DMS153 (cell line): ENCODE measurements at places on chromosomes 12 and 14.

- DNase-seq = no peak
Measured at GRCh38 chr14:64005822-64006221, 153.0 kb downstream of the SYNE2 start.

DNA sequence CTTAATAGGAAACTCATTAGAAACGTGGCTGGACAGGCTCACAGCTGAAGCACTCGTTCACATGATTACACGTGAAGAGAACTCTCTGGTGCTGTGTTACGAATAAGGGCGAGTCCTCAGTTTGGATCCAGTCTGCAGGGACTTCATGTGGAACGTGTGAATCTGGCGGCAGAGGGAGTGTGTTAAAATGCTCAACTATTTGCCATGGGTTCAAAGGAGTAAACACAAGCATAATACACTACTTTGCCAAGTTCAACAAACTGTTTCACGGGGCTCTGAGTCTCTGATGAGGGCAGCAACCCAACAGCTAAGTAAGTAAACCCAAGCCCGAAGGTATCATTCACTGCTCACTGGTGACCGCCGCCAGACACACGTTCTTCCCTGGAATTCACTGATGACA, 42.4 kb downstream of the NUAK1 start:
- no peak for DNase-seq

- DNase-seq = no peak
Measured at GRCh38 chr12:3725388-3726115, 27.4 kb downstream of the CRACR2A start.

DNA sequence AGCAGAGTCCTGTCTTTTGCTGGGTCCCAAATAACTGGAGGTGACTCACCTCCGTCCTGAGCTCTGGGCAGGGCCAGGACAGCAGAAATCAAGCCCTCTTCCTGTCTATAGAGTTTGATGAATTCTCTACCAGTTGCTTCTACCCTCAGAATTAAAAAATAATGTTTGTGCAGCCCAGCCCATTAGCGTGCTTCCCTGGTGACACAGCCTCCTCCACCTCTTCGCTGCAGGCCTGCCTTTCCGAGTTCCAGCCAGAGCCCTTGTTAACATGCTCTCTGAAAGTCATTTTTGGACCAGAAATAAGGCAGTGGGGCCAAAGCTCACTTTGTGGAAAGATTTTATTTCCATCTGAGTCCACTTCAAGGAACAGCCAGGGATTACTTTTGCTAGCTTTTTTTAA, 94.0 kb downstream of the TBX5 start:
- DNase-seq = no peak

GRCh38 chr12:82555699-82556098, 131.0 kb upstream of the TMTC2 start:
- DNase-seq = no peak

DNA sequence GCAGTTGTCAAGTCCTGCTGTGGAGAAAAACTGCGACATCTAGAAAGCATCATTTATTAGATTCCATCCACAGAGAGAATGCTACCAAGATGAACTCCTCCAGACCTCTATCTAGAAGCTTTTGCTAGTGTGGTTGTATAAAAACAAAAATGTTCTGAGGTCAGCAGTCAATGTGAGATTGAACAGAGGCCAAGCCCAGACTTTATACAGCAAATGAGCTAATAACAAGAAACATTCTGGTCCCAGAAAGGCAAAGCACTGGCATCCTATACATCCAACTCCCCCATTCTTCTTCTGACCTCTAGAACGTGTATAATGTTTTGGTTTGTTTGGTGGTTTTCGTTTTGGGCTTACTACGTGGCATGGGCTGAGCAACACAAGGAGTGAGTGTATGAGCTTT, 26.7 kb upstream of the RIN3 start:
- no peak for DNase-seq

DNA sequence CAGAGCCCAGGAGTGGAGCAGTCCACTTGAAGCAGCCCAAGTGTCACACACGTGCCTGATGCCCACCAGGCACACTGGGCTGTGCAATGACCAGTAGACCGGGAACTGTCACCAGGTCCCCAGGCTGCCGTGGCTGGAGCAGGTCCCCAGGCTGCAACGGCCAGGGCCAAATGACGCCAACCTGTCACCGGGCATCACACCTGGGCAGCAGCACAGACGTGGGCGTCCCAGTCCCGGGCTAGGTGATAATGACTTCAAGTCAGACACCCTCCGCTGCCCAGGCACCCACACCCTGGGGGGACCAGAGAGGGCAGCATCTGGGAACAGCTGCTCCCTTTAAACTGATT, 30.6 kb upstream of the MMP17 start:
- DNase-seq = no peak

DNA sequence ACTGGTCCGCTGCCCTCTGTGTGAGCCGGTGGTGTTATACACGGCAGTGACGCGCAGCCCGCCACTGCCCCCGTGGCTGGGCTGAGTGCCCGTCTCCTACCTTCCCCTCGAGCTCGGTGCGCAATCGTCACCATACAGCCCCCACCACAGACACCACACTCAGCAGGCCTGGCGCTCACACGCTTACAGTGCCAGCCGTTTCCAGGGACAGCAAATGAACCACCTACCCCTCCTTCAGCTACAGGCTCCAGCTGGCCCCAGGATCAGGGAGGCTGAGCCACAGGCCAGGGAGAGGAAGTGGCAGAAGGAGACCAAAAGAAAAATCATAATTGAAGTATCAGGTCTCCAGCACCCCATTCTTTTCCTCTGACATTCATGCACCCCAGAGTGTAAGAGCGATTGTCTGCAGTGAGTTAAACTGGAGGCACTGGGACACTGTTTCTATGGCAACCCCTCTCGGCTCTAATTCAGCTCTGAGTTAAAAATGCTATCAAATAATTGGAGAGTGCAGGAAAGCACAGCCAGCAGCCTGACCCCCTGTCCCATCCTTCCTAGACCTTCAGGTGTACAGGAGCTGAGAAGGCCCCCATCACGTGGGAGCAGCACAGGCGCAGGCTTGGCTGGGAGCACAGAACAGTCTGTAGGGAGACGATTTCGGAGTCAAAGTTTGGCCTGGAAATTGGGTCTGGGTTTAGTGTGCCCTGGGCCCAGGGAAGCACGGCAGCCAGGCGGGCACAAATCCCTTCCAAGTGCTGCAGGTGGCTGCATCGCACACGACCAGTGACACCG, 18.0 kb downstream of the LRTM2 start:
- peak; percentile 9 for DNase-seq

- no peak for DNase-seq
Measured at GRCh38 chr14:62206456-62206855, 444.2 kb downstream of the SNAPC1 start.

GRCh38 chr14:105356927-105357326, 41.4 kb upstream of the TEX22 start:
- no peak for DNase-seq
